ENCODE measurements at places on chromosomes 11 and 22. TPM values are rescaled to one million over a fixed set of nuclear protein-coding genes. Genes with fewer than 3 reads are reported as not detected.
A peak's percentile ranks its signal among the peaks of the same experiment; 100 is the strongest.

Gene TUBA8
- 2.2 TPM for total RNA-seq

Gene REXO2
- 177 TPM for total RNA-seq

Gene SNX19
- total RNA-seq = 126 TPM

Gene BCO2
- 26.6 TPM for total RNA-seq

Gene OR5B21
- not detected for total RNA-seq

Gene LRRC74B
- not detected for total RNA-seq

Gene MYRF
- not detected for total RNA-seq

Gene NTM
- total RNA-seq = not detected

Gene FOLR2
- 118 TPM for total RNA-seq

Gene OR4X1
- total RNA-seq = not detected

Gene SLC37A2
- 8.9 TPM for total RNA-seq

Gene OSBP2
- 3.0 TPM for total RNA-seq

Gene PAMR1
- total RNA-seq = 4.3 TPM

Gene APOL4
- 30.3 TPM for total RNA-seq

Gene FAM111B
- 2.1 TPM for total RNA-seq

- H3K4me1 ChIP-seq = no peaks in the 10 kb centered on the region
- H3K27me3 ChIP-seq = no peaks in the 10 kb centered on the region
- DNase-seq = no peak
- H3K4me3 ChIP-seq = no peak overlapping the region
- no peaks in the 10 kb centered on the region for H3K36me3 ChIP-seq
- no peak overlapping the region for H3K27ac ChIP-seq
Observed at GRCh38 chr11:133892126-133892525, 46.8 kb upstream of the SPATA19 start.

GRCh38 chr22:39717099-39717498, 146.5 kb downstream of the CACNA1I start:
- no peak for DNase-seq
- H3K27ac ChIP-seq = no peak overlapping the region
- no peaks in the 10 kb centered on the region for H3K4me1 ChIP-seq
- no peaks in the 10 kb centered on the region for H3K27me3 ChIP-seq
- no peak overlapping the region for H3K4me3 ChIP-seq

GRCh38 chr11:93476796-93477195, 66.4 kb downstream of the SMCO4 start:
- H3K27me3 ChIP-seq = no peaks in the 10 kb centered on the region
- peaks cover 10% of the 10 kb centered on the region for H3K36me3 ChIP-seq
- DNase-seq = no peak
- no peak overlapping the region for H3K27ac ChIP-seq

- no peak overlapping the region for H3K4me3 ChIP-seq
- peaks cover 11% of the 10 kb centered on the region for H3K4me1 ChIP-seq
- no peaks in the 10 kb centered on the region for H3K27me3 ChIP-seq
Observed at GRCh38 chr11:125425601-125426000, 70.5 kb downstream of the FEZ1 start.

GRCh38 chr11:122234257-122234656, 118.2 kb upstream of the BLID start:
- no peaks in the 10 kb centered on the region for H3K36me3 ChIP-seq
- H3K27me3 ChIP-seq = no peaks in the 10 kb centered on the region
- no peak for DNase-seq
- peak overlapping the region; percentile 21 for H3K27ac ChIP-seq
- no peak overlapping the region for H3K4me3 ChIP-seq
- H3K4me1 ChIP-seq = peaks cover 4% of the 10 kb centered on the region

- no peak overlapping the region for H3K4me3 ChIP-seq
- no peaks in the 10 kb centered on the region for H3K36me3 ChIP-seq
- no peaks in the 10 kb centered on the region for H3K27me3 ChIP-seq
- no peaks in the 10 kb centered on the region for H3K4me1 ChIP-seq
Observed at GRCh38 chr11:119404872-119405271, 18.1 kb downstream of the THY1 start.

DNA sequence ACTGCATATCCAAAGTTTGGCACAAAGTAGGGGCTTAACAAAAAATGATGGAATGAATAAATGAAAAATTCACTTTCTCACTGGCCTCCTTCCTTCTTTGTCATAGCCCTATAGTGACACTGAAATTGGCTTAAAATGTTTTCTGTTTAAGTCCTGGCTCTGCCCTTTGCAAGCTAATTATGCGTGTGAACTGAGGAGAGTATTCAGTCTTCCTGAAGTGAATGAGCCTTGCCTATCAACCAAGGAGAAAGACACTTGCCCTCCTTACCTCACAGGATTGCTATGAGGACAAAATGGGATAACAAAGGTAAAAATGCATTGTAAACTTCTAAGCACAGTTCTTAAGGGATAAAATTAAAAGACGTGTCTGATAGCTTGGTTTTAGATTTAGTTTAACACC, 729.8 kb upstream of the ANO3 start:
- no peak overlapping the region for H3K27ac ChIP-seq
- no peaks in the 10 kb centered on the region for H3K36me3 ChIP-seq
- H3K4me1 ChIP-seq = no peaks in the 10 kb centered on the region
- no peak for DNase-seq
- H3K27me3 ChIP-seq = no peaks in the 10 kb centered on the region

GRCh38 chr22:32571761-32572160, 97.2 kb downstream of the FBXO7 start:
- H3K4me3 ChIP-seq = no peak overlapping the region
- no peaks in the 10 kb centered on the region for H3K36me3 ChIP-seq
- H3K27ac ChIP-seq = no peak overlapping the region
- H3K4me1 ChIP-seq = no peaks in the 10 kb centered on the region

DNA sequence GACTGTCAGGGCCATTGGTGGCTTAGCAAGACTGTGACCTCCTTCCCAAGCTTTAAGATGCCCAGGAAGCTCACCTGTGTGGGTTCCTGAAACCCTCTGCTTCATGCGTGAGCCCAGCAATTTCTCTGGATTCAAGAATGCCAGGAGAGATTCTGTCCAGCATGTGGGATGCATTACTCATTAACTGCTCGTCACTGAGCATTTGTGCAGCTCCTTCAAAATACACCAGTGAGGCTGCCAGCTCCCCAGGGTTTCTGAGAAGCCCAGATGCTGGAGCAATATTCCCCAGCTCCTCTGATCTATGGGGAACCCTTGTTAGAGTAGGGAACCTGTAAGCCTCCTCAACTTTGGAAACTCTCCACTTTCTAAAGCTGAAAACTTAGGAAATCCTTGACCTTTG, 126.5 kb downstream of the CHST1 start:
- H3K4me3 ChIP-seq = no peak overlapping the region
- H3K36me3 ChIP-seq = no peaks in the 10 kb centered on the region
- peaks cover 3% of the 10 kb centered on the region for H3K27me3 ChIP-seq

DNA sequence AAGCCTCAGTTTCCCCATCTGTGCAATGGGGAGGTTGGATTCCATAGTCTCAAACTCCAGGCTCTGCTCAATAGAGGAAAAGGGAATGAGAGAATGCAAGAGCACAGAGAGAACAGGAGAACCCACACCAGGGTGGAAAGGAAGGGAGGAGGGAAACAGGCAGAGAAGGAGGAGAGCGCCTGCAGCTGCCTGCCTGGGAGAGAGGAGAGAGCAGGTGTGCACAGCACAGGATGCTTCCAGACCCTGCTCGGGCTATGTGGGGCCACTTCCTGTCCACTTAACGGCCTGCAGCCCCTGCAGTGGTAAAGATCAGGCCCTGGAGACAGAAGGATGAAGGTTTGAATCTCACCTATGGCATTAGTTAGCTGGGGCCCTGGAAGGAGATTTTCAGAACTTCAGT, 12.3 kb downstream of the LRRC32 start:
- no peak for DNase-seq
- no peak overlapping the region for H3K4me3 ChIP-seq
- no peaks in the 10 kb centered on the region for H3K27me3 ChIP-seq
- peak overlapping the region; percentile 21 for H3K27ac ChIP-seq
- H3K4me1 ChIP-seq = peaks cover 43% of the 10 kb centered on the region
- H3K36me3 ChIP-seq = peaks cover 25% of the 10 kb centered on the region

DNA sequence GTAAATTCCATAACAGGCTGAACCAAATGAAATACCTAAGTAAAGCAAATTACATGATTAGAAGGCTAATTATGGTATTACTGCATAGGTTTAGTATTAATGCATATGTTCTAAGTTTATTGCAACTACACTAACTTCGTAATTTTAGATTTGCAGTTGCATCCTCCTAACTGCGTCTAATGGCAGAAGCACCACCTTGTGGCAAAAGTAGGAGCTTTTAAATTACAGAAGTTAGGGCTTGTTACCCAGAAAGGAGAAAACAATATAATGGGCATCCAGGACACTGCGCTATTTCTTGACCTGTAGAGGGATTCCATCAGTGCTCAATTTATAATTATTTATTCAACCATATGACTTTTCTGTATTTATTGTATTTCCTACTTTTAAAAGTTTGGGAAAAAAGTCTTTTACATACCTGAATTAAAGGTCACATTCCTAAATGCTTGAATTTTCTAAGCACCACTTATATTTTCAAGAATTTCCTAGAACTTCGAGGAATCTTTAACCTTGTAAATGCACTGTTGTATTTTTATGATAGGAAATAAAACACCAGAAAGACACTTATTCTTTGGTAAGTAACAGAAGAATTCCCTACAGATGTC, 16.3 kb upstream of the GPR83 start:
- peaks cover 3% of the 10 kb centered on the region for H3K36me3 ChIP-seq
- no peak for DNase-seq
- no peak overlapping the region for H3K4me3 ChIP-seq
- H3K4me1 ChIP-seq = no peaks in the 10 kb centered on the region
- H3K27me3 ChIP-seq = no peaks in the 10 kb centered on the region

GRCh38 chr11:117725048-117725734, 71.8 kb downstream of the DSCAML1 start:
- no peaks in the 10 kb centered on the region for H3K36me3 ChIP-seq
- H3K4me3 ChIP-seq = no peak overlapping the region
- no peaks in the 10 kb centered on the region for H3K4me1 ChIP-seq
- H3K27me3 ChIP-seq = no peaks in the 10 kb centered on the region

DNA sequence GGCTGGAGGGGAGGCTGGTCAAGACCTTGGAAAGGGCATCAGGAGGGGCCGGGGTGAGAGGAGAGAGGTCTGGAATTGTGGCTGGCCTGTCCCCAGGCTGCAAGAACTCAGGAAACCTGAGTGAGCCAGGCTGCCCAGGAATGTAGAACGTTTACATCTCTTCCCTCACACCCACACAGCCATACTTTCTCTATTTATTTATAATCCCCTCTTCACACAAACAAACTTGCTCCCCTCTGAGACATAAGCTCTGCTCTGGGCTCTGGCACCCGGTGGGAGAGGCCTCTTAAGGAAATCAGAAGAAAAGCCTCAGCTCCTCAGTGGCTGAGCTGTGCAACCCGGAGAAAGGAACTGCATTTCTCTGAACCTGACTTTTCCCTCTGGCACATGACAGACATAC, 5.5 kb downstream of the CHRDL2 start:
- no peak overlapping the region for H3K27ac ChIP-seq
- no peaks in the 10 kb centered on the region for H3K27me3 ChIP-seq
- no peaks in the 10 kb centered on the region for H3K36me3 ChIP-seq
- DNase-seq = no peak

DNA sequence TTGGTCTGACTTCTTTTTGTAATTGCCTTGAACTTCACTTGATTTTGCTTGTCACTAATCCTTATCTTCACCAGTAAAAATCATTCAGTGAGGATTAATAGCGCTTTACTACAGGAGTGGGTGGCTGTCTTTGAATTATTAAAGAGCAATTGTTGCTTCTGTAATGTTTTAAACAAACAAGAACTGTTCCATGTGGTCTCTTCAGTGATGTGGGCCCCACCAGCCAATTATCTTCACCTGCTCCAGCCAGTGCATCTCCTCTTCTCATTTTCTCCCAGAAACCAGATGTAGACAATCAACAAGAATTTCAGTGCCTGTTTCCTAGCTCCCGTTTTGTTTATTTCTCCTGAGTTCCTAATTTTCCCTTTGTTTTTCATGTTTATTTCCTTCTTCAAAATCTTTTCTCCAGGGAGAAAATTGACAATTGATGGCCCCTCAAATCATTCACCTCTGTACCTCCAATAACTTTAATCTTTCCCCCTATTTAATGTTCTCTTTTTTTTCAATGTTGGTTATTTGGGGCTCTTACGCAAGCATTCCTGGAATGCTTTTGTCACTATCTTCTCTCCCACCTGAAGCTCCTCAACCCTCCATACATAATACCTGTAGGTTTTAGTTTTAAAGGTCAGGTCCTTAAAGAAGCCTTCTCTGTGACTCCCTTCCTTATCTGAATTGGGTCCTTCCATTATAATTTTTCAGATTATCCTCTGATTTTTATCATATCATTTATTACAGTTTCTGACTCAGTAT, 115.1 kb downstream of the ARFGAP2 start:
- H3K36me3 ChIP-seq = no peaks in the 10 kb centered on the region
- H3K4me1 ChIP-seq = no peaks in the 10 kb centered on the region
- H3K27ac ChIP-seq = no peak overlapping the region
- no peaks in the 10 kb centered on the region for H3K27me3 ChIP-seq
- DNase-seq = no peak
- H3K4me3 ChIP-seq = no peak overlapping the region

DNA sequence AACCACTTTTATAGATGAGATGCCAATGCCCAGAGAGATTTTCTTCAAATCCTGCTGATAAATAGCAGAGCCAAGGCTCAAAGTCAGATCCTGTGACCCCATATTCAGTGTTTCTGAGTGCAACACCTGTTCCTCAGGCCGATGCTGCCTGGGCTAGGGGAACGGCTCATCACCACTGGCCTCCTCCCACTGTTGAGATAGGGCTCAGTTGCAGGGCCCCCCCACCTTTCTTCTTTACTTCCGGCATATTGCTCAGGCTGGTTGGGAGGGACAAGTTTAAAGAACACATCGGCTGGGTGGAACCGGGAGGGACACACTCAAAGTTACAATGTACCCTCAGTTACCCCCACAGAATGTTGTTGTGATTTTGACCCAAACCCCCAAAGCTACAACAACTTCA, 88.3 kb upstream of the CRTAM start:
- H3K27ac ChIP-seq = no peak overlapping the region
- no peaks in the 10 kb centered on the region for H3K27me3 ChIP-seq
- DNase-seq = no peak

DNA sequence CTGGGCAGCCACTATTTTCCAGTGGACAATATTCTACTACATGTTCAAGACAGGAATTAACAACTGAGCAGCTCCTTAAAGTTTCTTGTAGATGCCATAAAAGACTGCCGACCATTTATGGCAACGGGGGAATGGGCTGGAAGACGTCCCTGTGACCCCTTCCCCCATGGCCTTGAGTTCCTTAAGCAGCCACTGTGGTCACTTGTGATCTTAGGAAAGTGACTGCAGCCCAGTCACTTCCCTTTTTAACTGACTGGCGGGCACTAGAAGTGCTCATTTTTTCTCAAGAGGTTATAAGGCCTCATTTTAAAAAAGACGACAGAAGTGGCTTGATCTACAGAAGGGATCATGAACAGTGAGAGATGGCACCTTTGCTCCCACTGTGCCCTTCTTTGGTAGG, 153.2 kb upstream of the NARS2 start:
- H3K27ac ChIP-seq = no peak overlapping the region
- H3K36me3 ChIP-seq = no peaks in the 10 kb centered on the region
- no peaks in the 10 kb centered on the region for H3K4me1 ChIP-seq

GRCh38 chr11:133955081-133955891, 1.5 kb downstream of the IGSF9B start:
- no peaks in the 10 kb centered on the region for H3K36me3 ChIP-seq
- peak overlapping the region; percentile 81 for H3K4me3 ChIP-seq
- H3K27ac ChIP-seq = peak overlapping the region; percentile 93
- DNase-seq = peak; percentile 70
- peaks cover 58% of the 10 kb centered on the region for H3K4me1 ChIP-seq
